ENCODE measurements at places on chromosomes 1 and 21. TPM values are rescaled to one million over a fixed set of nuclear protein-coding genes. Genes with fewer than 3 reads are reported as not detected.

Gene PLCH2
- 0.44 TPM for polyA plus RNA-seq

Gene NTRK1
- 3.9 TPM for polyA plus RNA-seq

Gene MATN1
- polyA plus RNA-seq: 1.4 TPM

Gene CELA3A
- polyA plus RNA-seq: not detected

Gene CBR3
- not detected for polyA plus RNA-seq

GRCh38 chr1:240866724-240867123 lies 254.8 kb upstream of the GREM2 start:
- DNase-seq: no peak

- peak; percentile 74 for DNase-seq
Measured at GRCh38 chr1:85612704-85613361, 32.3 kb downstream of the CCN1 start.

- DNase-seq: no peak
Measured at GRCh38 chr1:147618077-147618569, 52.2 kb downstream of the ACP6 start.

GRCh38 chr1:58839846-58840835 lies 56.3 kb upstream of the JUN start:
- no peak for DNase-seq

DNA sequence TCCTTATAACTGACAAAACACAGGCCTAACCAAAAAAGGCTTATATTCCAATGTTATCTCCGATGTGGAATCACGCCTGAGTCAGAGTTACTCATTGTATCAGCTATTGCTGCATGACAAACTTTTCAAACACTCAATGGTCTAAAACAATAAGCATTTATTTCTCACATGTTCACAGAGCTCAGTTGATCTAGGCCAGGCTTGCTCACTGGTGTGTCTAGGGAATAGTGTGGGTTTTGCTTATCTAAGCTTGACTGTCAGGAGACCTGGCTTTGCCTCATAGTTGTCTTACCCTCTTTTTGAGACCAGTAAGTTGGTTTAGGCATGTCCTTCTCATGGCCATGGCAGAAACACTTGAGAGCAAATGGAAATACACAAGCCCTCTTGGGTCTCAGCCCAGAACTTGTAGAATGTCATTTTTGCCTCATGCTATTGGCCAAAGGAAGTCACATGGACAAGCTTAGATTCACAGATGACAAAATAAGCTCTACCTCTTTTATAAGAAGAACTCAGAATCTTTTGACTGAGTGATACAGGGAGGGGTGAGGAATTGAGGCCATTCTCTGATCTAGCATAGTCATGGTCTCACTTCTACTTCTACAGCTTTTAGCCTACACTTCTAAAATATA lies 130.8 kb downstream of the HMCN1 start:
- no peak for DNase-seq

GRCh38 chr21:17050156-17050555 lies 462.7 kb upstream of the CXADR start:
- DNase-seq: no peak

DNA sequence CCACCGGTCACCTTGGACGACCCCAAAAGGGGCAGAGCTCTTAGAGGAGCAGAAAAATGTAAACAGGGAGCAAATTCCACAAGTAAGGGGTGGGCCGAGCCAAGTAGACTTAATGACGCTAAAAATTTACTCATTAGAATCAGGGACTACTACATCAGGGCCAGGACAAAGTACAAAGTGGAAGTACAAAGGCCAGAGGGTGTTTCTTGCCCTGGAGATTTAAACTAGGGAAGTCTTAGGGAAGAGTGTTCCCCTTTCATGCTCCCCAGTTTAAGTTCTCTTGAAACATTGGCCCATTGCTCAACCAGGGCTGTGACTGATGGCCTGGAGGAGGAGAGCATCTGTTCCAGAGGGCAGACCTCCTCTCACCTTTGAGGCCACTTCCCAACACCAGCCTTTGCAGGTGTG lies 48.6 kb downstream of the BACH1 start:
- DNase-seq: no peak

DNA sequence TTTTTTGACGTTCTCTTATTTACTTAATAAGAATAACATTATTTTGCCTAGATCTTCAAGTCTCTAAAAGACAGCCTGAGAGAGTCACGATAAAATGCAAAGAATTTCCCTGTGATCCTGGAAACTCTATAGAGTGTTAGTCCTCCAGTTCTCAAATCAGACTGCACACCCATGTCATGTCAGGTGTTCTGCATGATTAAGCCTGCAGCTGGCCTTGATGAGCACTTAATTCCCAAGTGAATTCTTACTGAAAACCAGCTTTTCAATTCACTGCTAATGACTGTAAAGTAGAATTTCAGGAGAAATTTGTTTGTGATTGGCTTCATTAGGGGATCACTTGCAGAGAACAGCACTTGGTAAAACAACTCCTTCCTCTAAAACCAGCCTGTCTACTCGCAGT lies 41.9 kb downstream of the CHML start:
- no peak for DNase-seq

DNA sequence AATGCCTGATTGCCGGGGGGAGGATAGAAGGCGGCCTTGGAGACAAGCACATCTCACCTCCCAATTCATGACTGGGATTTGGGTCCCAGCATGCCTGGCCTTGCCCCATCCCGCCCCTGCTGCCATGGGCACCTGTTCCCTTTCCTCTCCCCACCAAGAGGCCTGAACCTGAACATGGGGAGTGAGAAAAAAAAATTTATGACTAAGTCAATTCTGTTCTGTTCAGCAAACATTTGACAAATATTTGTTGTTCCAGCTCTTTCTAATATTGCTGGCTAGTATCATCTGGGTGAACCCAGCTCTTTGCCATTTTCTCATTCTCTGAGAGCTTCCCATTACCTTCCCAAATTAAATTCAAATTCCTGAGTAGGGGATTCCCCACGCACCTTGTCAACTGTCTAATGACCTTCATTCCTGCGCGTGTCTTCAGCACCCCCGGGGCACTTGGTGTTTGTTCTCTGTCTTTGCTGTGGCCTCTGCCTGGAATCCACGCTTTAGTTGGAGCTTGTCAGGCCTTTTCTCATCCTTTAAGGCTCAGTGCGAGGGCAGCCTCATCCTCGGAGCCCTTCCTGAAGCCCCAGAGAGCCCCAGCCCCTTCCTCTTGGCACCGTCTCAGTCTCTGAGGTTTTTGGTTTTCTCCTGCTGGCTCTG lies 42.8 kb downstream of the ARHGEF10L start:
- DNase-seq: no peak

DNA sequence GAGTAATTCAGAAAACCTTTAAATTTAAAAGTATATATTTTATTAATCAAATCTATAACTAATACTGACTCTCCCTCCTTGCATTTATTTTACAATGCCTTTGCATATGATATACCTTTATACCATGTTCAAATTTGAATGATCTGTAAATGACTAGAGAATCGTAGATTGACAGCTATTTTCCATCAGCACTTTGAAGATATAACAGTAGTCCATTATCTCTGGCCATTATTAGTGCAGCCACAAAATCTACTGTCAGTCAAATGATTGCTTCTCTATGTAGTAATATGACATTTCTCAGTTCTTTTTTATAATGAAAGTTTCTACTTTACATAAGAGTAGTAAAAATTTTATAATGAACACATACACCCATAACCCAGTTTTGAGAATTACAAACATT lies 1054.8 kb upstream of the B3GALT2 start:
- DNase-seq: no peak

DNA sequence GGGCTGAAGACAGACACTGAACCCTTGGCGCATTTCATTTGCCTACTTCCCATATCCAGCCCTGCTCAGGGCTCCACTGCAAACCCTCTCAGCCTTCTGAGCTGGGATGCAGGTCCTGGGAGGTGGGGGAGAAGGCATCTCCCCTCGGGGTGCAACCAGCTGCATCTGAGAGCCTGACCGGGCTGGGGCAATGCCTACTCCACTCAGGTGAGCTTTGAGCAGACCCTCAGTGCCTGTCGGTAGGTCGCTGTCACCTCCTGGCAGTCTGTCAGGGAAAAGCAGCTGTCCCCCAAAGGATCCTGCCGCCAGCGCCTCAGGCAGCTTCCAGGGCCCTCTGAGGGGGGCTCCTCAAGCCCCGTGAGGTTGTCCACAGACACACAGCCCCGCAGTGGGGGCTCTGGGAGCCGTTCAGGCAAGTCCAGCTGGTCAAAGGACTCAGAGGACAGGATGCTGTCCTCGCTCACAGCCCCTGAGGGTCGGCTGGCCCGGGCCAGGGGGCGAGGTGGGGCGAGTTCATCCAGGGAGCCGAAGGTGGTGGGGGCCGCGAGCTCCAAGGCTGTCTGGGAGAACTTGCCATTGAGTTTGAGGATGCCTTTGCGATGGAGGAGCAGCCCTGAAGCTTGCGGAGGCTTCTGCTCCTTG lies 18.2 kb downstream of the NUAK2 start:
- no peak for DNase-seq
